ENCODE measurements at places on chromosomes 6 and 20.

GRCh38 chr6:139586273-139586672 is 211.8 kb upstream of the CITED2 start:
- DNase-seq = peak; percentile 12

DNA sequence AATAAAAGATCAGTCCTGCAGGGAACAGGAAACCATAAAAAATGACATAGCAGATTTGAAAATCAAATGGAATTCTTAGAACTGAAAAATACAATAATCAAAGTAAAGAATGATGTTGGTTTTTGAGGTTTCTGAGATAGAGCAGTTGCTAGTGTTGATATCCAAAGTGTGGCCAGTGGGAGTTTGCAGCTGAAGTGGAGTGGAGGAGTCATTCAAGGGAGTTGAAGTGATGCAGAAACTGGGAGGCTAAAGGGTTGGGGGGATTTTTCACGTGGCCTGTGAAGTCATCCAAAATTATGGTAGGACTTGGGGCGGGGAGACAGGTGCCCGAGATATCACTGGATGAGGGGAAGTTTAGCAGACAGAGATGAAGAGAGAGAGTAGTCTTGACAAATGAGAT is 123.6 kb downstream of the CDC5L start:
- DNase-seq = no peak

GRCh38 chr20:3190681-3191111 is 13.8 kb downstream of the DDRGK1 start:
- DNase-seq = peak; percentile 34

GRCh38 chr20:10696650-10697049 is 22.9 kb upstream of the JAG1 start:
- no peak for DNase-seq
